ENCODE measurements at places on chromosomes 4 and X.
A peak's percentile ranks its signal among the peaks of the same experiment; 100 is the strongest.

- peak; percentile 58 for DNase-seq
Observed at GRCh38 chr4:122458625-122459024, 2.1 kb upstream of the IL2 start.

DNA sequence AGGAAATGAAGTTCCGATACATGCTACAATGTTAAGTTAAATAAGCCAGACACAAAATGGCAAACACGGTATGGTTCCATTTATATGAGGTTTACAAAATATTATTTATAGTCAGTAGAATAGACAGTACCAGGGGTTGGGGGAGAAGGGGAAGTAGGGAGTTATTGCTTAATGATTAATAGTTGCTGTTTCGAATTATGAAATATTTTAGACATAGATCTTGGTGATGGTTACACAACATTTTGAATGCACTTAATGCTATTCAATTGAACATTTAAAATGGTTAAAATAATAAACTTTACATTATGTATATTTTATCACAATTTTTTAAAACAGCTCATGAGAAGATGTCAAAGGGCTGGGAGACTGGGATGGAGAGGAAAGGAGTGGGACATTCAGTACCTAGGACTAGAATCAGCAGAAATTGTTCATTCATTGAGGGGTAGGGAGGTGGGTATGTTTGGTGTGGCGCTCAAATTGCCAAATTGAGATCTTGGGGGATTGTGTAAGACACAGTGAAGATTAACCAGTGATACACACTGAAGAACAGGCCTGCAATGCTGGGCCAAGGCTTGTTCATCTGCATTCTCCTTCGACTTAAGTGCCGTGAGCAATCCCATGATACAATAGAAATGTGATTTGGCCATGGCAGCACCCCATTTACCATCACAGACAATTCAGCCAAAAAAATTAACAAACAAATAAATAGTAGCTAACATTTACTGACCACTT, 165.6 kb upstream of the GALNT7 start:
- DNase-seq = no peak

DNA sequence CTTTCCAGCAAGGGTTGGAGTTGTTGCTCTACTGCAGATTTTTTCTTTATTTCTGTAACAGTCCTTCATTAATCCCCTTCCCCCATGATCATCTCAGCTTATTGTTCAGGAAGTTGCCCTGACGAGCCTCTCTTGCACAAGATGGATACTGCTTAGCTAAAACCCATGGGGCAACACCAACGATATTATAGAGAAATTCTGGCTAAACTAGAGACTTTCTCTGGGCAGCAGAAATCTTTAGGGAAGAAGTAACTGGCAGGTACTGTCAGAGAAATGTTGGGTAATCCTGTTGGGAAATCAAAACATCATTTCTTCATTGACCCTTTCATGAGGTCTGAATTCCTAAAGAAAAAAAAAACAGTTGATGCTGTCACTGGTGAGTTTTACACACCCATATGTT, 921.3 kb downstream of the NLGN4X start:
- no peak for DNase-seq

DNA sequence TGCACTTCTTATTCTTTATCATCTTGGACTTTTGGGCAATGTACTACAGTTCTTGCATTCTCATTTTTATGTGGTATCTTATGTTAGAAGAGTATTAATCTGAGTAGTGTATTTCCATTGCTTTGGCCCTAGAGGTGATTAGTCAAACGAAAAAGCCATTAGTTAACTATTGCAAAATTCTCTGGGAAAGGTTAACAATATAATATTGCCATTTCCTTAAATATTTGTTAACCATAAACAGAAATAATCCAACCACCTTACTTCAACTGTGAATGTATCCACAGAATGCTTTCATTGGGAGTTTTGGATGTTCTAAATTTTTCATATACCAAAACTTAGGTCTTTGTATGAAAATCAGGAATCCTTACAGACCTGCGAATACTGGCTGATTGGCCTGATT, 294.6 kb upstream of the UGT8 start:
- no peak for DNase-seq

DNA sequence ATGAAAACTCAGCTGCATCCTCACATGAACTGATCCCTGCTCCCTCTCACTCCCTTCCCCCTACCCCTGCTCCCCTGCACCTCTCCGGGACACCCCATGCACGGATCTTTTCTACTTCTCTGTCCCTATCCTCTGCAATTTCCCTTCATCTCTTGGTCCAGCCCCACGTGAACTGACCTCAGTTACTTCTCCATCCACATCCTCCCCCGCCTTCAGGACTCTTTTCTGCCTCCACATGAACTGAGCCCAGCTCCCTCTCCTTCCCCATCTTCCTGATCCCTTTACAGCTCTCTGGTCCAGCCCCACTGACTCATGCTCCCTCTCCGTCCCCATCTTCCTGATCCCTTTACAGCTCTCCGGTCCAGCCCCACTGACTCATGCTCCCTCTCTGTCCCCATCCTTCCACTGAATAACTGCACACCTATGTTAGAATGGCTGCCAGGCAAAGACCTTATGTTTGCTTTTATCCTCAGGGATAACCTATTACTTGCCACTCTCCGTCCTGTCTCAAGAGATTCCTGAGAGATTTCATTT, 5.6 kb downstream of the CETN2 start:
- DNase-seq = no peak

DNA sequence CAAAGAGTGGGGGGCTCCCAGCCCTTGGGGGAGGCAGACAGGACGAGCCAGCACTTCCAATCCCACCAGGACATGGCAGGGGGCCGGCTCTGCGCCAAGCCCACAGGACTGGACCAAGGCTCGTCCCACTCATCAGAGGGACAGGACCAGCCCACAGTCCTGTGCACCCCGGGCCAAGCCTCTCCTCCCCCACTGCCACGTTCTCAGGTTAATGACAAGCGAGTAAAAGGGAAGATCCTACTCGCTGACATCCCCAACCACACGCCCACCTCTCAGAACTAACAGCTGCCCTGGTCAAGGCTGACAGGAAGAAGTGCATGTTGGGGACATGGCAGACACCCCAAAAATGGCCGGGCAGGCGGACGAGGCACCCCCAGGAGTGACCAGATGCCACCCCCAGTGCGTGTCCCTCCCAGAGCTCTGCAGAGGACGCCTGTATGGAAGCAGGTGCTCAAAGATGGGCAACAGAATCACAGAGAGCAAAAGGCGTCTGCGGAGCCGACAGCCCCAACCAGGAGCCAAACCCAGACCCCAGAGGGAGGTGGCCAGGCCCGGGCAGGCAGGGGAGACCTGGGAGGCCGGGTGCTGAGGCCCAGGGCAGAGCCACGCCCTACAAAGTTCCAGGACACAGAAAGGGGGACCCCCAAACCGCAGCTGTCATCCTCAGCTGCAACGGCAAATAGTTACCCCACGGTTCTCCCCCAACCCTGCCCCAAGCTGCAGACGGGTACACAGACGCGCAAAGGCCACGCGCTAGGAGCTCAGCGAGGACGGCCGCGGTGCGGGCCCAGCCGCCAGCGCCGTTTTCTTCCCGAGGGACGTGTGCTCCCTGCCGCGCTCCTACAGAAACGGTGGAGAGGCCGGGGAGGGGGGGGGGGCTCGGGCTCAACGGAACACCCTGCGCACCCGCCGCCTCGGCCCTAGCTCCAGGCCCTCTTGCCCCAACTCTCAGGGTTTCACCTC, 1.7 kb downstream of the CTBP1 start:
- DNase-seq = peak; percentile 32

DNA sequence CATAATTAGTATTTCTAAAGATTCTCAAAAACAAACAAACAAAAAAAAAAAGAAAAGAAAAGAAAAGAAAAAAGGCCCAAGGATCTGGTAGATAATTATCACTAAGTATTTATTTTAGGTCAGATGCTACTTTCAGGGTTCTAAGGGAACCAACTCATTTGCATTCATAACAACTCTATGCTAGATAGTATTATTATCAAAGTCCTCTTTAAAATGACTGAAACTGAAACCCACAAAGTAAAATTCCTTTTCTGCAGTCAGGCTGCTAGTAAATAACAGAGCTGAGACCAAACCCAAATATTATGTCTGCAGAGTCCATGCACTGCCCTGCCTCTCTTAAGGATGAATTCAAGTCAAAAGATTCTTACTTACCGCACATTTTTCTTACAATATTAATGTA, 38.3 kb upstream of the MAPK10 start:
- DNase-seq = no peak

DNA sequence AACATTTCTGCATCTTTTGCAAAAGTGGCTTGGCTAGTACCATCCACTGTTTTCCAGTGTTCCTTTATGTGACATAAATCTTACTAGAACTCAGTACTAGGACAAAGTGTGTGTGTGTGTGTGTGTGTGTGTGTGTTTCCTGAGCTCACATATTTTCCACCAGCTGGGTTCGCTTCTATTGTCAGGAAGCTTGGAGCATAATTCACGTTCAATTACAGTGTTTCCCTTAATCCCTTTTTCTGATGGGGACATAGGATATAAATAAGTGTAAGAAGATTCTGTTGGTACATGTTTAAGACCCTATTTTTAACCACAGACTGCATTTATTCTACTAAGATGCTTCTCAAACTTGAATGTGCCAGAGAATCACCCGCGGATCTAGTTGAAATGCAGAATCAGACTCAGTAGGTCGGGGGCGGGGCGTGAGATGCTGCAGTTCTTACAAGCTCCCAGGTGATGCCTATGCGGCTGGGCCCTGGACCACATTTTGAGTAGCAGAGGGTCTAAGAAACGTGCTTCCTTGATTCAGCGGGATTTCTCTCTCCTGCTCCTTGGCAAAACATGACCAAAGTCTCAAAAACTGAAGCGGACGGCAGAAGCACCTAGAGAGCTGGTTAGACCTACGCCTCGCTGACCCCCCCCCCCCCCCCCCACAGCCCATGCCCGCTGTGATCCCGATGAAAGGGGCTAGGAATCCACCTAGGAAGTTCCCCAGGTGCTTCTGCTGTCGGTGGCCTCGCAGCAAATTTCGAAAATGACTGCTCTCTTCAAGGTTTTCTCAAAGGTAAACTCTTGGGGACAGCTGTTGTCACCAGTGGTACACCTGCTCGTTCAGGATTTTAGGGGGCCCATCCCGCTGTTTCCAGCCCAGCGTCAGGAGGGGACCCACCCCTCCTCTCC, 797 bp downstream of the CD99L2 start:
- peak; percentile 41 for DNase-seq

DNA sequence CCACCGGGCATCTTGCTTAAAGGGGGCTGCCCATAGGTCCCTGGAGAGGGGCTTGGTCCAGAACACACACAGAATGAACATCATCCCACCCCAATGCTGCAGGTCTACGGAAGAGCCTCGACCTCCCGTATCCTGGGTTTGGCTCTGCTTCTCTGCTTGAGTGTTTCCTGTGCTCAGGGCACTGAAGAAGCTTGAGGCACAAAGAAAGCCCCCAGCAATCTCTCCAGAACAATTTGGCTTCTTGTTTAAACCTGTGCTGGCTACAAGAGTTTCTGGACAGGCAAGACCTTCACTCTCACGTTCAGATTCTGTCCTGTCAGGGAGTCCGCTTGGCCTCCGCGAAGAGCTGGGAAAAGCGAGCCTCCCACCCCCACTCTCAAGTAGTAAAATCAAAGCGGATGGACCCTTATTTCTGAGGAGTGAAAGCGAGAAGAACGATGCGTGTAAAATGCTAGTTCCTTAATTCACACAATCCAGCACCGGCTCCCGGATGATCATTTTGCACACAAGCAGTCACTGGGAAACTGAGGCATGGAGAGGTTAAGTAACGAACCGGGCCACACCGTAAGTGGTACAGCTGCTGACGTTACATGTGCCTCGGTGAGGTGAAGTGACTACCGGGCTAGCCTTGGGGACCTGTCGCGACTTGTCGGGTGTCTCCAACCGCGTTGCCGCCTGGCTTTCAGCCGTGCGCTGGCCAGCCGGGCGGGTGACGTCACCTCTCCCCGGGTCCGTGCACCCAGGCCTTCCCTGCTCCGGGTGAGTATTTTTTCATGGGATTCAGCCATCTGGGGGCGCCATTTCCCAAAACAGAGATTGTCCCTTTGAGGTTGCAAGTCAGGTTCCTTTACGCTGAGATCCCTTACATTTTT, 3.1 kb upstream of the SFRP2 start:
- peak; percentile 64 for DNase-seq
